Trophoblast cell (in vitro differentiated cells and primary cell): ENCODE measurements at places on chromosomes 3 and 15.

DNA sequence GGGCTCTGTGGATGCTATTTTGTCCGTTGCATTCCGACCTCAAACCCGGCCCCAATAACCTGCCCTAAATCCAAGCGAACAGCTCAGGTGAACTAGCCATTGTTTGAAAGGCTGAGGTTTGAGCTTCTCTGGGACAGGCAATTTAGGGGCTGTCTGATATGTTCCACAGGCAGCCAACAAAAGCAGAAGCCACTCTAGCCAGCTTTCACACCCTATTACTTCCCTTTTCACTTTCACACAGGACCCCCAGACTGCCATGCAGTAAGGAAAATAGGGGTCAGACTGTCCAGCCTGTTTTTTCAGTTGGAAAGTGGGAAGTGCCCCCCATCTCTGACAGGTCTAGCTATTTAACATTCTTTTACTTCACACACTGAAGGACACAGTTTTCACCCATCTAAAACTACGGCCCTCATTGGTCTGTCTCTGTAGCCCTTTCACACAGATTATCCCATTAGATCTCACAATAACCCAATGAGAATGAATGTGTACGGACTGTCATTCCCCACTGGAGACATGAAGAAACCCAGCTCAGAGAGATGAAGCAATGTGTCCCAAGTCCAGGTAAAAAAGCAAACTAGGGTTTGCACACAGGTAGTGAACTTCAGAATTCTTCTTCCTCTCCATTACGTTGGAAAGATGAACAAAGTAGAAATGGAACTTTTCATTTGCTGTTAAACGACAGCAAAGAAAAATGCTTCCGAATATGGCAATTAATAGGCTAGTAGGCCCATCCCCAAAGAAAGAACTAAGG, 1.9 kb downstream of the CCDC12 start:
- no peak for DNase-seq

GRCh38 chr3:59737241-59737640, 687.4 kb upstream of the CFAP20DC start:
- DNase-seq, result no peak

GRCh38 chr3:57155310-57155643, 9.9 kb downstream of the IL17RD start:
- DNase-seq, result no peak

- DNase-seq, result peak; percentile 84
Measured at GRCh38 chr15:72117486-72118016, 399 bp downstream of the MYO9A start.

- DNase-seq, result no peak
Measured at GRCh38 chr15:82158811-82159210, 103.7 kb downstream of the EFL1 start.

GRCh38 chr15:70089692-70089971, 8.1 kb downstream of the TLE3 start:
- DNase-seq, result no peak

- DNase-seq, result no peak
Measured at GRCh38 chr3:126528800-126529541, 5.0 kb downstream of the CHST13 start.

DNA sequence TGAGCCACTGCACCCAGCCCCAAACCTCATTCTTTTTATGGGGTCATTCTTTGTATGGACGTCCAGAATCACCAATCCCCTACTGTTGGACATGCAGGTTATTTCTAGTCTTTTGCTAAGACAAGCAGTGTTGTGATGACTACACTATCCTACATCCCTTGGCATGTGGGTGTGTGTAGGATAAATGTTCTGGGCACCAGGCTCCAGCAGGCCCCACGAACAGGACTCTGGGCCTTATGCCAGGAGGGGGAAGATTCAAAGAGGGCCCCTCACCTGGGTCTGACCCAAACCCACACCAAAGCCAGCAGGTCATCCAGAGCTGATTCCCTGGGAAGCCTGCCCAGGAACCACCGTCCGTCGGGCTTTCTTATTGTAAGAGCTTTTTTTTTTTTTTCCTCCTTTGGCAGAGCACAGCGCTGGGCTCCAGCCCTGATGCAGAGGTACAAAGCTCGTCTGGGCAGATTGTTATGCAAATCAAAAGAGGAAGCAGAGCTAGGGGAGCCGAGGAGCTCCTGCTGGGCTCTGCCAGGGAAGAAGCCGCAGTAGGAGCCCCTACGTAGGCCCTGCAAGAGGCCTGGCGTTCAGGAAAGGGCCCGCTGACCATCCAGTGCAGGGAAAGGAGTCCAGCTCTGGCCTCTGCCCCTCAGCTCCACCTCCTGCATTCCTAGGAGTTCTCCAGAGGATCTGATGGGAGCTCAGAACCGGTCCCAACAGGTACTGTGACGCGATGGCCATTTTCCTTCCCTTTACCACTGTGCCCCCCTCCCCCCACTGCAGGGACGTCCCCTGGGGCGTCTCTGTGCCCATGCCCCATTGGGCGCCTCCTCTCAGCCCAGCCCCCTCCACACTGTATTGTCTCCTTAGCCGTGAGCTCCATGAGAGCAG, 29.0 kb upstream of the FURIN start:
- DNase-seq, result peak; percentile 82

- no peak for DNase-seq
Measured at GRCh38 chr3:67947808-67948508, 293.5 kb upstream of the SUCLG2 start.

DNA sequence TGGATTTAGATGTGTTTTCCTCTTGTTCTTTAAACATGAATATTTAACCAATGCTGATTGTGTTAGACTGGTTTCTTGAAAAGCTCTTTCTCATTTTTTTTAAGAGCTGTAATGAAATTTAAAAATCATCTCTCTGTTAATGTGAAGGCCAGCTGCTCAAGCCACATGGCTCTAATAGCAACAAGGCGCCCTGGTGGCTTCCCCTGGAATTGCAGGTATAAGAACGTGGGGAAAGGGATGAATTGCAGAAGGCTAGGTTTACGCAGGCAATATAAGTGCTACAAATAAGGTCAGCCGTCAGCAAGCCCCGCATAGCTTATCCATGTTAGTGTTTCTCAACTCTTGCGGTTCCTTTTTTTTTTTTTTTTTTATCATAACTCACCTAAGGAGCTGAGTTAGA, 108.5 kb downstream of the SAMMSON start:
- peak; percentile 68 for DNase-seq

DNA sequence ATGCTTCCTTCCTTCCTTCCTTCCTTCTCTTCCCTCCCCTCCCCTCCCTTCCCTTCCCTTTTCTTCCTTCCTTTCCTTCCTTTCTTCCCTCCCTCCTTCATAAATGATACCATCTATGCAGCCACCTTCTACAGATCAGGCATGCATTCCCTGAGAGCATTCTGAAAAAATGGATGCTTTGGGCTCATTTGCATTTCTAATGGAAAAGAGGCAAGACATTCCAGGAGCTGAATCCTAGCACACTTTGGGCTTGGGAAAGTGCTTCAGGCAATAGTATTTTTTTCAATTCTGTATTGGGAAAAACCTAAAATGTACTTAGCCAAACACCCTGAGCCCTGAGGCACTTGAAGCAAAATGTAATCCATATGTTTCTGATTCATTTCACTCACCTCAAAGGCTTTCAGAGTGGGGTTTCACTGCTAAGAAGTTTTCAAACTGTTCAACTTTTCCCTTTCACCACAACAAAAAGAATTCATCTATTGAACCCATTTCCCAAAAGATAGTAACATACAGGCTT, 220.1 kb upstream of the RORA start:
- no peak for DNase-seq

DNA sequence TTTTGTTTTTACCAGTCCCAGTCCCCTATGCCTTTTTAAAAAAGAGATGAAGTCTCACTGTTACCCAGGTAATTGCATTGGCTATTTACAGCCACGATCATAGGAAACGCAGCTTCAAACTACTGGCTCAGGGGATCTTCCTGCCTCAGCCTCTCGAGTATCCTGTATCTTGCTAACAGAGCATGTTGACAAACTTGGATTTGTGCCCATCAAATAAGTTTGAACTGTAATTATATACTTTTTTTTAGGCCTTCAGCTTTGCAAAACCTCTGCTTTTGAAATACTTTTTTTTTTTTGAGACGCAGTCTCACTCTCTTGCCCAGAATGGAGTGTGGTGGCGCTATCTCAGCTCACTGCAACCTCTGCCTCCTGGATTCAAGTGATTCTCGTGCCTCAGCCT, 3.0 kb upstream of the EDEM1 start:
- no peak for DNase-seq

DNA sequence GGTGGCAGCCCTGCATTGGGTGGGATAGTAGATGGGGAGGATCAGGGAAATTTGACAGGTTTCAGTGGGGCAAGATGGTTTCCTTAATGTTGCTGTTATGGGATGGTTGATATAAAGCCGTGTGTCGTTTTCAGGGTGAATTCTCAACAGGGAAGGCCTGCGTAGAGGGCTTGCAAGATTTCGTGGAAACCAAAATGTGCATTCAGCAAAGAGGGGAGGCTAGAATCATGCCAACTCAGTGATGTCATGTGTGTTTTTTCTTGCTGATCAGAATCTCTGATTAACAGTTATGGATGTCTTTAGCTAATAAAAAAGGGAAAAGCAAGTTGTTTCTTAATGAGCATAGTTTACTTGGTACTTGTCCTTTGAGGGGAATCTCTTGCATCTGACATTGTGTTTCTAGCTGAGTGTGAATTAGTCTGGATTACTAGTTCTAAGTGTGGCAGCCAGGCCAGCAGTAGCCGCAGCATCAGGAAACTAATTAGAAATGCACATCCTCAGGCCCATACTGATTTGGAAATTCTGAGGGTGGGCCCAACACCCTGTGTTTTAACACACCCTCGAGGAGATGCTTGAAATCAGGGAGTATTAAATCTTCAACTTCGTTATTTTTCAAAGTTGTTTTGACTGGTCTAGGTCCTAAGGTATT, 24.8 kb downstream of the MRAS start:
- no peak for DNase-seq

DNA sequence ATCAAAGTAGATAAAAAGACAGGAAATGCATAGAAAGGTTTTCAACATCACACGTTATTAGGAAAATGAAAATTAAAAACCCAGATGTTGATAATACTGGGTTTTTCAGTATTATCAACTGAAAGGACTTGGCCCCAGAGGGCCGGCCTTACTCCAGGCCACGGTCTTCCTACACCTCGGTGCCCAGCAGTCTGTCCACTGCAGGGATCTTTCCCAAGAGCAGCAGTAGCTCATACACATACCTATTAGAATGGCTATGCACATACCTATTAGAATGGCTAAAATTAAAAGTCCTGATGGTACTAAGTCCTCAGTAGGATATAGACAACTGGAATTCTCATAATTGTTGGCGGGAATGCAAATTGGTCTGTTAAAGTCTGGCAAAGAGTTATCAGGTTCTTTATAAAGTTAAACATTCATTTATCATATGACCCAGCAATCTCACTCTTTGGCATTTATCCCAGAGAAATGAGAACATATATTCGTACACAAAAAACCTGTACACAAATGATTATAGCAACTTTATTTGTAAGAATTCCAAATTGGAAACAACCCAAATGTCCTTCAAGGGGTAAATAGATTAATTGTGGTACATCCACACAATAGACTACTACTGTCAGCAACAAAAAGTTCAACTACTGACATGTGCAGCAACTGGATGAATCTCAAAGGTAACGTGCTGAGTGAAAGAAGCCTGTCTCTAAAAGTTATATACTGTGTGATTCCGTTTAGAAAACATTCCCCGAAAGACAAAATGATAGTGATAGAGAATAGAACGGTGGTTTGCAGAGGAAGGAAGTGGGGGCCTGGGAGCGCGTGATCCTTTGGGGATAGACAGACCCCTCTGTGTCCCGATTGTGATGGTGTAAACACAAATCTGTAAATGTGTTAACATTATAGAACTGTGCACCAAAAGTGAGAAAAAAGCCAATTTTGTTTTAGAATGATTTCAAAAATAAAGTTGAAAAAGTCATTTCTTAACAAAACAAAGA, 62.3 kb downstream of the MCTP2 start:
- peak; percentile 76 for DNase-seq

GRCh38 chr15:41331833-41332193, 578 bp downstream of the OIP5 start:
- DNase-seq, result peak; percentile 45

- DNase-seq, result no peak
Measured at GRCh38 chr3:177350121-177350520, 152.8 kb upstream of the TBL1XR1 start.

- DNase-seq, result no peak
Measured at GRCh38 chr15:80266113-80266512, 14.1 kb upstream of the CTXND1 start.

DNA sequence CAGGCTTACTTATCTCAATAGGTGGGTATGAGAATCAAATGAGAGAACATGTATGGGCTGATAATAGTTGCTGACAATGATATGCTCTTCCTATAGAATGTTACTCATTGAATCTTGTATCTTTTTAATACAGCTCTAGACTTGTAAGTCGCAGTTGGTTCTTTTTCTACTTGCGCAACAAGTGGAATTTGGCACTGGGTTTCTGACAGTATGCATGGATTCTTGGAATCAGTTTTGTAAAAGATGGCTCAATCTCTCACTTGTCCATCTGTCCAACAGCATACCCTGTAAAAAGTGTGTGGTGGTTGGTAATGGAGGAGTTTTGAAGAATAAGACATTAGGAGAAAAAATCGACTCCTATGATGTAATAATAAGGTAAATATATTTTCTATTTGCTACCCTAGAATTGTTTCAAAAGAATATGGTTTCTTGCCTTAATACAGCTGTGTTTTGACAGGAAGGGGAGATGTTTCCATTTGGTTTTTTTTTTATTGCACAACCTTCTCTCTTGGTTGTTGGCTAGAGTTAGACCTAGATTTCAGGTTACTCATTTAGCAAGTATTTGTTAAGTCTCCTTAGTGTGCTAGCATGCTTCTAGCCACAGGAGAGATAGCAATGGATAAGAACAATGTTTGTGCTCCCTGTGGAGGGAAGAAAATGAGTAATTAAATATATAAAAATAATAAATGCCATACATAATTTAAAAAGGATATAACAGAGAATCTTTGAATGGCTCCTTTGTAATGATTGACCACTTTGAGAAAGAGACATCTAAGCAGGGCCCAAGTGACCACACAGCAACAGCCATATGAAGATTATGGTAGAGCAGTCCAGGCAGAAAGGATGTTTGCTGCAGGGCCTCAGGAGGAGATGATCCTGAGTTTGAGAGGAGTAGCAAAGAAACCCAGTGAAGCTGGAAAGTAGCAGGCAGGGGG, 21.8 kb downstream of the ST3GAL6 start:
- DNase-seq, result peak; percentile 86

- no peak for DNase-seq
Measured at GRCh38 chr3:190336516-190337189, 14.4 kb upstream of the CLDN1 start.

GRCh38 chr3:171219258-171219657, 192.7 kb upstream of the SLC2A2 start:
- DNase-seq, result no peak

DNA sequence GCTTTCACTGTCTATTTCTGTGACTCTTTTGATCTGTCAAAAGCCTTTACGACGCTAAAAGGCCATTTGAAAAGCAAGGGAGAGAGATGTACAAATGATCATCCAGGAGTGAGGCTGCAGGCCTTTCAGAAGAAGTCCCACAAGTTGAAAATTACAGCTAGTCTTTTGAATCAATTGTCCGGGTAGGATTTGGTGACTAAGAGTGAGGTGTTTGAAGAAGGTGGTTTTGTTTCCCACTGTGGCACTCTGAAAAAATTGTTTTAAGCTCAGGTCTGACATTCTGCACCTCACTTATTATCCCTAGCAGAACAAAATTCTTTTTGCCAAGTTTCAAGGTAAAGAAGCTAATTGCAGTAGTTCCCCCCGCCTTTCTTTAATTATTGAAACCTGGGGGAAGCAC, 50.8 kb upstream of the TMEM108 start:
- DNase-seq, result no peak

GRCh38 chr3:71862371-71863140, 77.6 kb upstream of the PROK2 start:
- DNase-seq, result peak; percentile 44
